Hindlimb muscle (tissue), 1 donor: ENCODE measurements at places on chromosomes 16 and 17.

- no peak for DNase-seq
Observed at GRCh38 chr17:3526491-3526890, 31.1 kb downstream of the TRPV3 start.

DNA sequence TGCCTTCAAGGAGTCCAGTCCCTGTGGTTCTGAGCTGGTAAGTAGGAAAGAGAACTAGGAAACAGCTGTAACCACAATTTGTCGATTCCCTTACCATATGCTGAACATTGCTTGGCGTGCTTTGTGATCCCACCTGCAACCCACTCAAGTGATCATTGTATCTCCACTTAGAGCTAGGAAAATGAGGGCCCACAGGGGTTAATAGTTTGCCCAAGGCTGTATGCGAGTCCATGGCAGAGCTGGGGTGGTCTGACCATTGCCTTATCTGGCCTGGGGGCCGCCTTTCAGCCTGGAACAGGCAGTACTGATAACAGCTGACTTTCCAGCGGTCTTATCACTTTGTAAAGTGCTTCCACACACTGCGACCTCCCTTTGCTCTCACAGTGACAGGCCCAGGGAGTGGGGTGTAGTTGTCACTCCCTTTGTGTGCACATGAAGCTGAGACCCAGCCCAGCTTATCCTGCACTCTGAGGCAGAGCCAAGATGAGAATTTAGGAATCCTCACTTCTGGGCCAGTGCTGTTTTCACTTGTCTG, 9.8 kb downstream of the MYL4 start:
- no peak for DNase-seq

- no peak for DNase-seq
Observed at GRCh38 chr17:47696717-47697642, 3.0 kb downstream of the TBKBP1 start.

DNA sequence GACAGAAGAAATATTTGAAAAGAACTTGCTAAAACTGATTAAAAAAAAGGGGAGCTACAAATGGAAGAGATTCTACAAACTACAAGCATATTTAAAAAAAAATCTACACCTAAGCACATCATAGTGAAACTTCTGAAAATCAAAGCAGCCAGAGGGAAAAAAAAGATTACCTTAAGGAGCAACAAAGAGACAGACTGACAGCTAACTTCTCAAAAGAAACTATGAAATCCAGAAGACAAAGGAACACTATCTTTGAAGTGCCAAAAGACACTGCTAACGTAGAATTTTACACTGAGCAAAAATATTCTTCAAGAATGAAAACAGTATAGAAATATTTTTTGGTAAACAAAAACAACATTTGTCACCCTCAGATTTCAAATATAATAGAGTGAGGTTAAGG, 151.2 kb downstream of the MYO1D start:
- DNase-seq, result no peak
